ENCODE measurements at places on chromosomes 12 and 14.

DNA sequence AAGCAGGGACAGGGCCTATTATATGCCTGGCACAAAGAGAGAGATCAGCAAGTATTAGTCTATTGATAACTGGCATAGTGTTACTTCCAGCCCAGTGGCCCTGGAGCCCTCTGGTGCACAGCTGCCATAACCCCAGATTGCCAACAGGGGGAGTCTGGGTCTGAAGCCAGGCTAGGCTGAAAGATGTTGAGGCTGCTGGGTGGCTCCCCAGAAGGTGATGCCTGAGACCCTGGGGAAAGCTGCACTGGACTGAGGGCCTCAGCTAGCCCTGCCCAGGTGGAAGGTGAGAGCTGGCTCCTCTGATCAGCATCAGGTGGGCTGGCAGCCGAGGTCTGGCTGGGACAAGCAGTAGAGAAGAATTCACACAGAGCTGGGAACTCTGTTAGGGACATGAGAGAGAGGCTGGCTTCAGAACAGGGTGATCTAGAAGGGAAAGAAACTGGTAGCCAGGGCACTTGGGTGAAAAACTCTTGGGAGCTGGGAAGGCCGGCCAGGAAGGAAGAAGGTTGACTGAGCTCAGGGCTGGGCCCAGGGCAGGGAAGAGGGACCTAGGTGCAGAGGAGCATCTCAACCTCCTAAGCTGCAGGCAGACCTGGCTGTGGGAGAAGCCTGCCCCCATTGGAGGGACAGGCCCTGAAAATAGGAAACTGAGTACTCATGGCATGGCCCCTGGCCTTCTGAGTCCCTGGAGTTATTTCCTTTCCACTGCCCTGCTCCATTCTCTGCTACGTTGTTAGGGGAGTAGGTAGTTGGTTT lies 3.9 kb downstream of the GZMH start:
- DNase-seq: peak; percentile 38

GRCh38 chr14:95389471-95390011 lies 69.8 kb upstream of the CLMN start:
- no peak for DNase-seq

DNA sequence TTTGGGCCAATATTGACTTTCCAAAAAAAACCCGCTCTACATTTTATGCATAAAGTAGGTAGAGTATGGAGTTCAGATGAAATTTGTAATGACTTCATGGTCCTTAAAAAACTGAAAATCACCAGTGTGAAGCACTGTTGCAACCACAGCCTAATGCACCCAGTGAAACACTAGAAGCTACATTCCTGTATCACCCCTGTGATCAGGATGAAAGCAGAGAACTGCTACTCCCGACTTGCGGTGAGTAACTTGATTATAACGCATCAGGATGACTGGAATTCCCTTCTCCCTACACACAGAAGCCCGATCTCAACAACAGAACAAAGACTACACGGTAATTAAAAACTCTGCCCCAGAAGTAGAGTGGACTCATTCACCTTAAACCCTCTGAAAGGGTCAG lies 33.8 kb downstream of the SPTB start:
- no peak for DNase-seq

DNA sequence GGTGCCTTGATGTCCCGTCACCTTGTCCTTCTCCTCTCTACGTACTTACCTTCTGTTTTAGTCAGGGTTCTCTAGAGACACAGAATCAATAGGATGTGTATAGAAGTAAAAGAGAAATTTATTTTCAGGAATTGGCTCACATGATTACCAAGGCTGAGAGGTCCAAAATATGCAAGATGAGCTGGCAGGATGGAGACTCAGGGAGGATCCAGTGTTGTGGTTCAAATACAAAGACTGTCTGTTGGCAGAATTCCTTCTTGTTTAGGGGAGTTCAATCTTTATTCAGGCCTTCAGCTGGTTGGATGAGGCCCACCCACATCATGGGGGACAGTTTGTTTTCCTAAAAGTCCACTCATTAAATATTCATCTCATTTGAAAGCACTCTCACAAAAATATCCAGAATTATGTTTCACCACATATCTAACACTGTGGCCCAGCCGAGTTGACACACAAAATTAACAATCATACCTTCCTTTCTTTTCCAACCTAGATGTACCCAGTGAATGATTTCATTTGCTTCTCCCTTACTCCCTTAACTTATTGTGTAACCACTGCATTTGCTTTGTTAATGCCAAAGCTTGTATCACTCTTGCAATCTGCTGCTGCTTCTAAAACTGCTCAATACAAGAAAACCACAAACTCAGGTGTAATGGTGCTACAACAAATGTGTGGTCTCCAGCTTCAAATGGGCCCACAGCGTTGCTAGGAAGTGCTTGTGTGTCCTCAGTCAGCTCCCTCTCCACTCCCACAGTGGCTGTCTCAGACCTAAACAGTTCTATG lies 195.4 kb upstream of the ARHGAP5 start:
- DNase-seq: no peak

GRCh38 chr14:32074887-32075572 lies 2.1 kb upstream of the ARHGAP5 start:
- no peak for DNase-seq

DNA sequence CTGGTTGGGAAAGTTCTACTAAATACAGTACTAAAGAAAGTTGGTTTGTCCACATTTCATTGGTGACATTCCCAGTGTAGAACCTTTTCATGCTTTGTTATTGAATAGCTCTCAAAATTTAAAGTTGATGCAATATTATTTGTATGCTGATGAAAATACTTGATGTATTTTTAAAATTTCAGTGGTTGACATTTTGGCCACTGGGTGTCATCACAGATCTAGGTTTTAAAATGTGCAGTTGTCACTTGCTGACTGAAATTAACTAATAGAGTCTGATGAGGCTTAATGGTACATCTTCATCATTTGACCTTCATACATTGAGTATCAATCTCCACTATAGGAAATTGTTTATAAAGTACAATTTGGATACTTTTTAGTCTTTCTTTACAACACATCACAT lies 37.1 kb downstream of the CMAS start:
- peak; percentile 47 for DNase-seq

DNA sequence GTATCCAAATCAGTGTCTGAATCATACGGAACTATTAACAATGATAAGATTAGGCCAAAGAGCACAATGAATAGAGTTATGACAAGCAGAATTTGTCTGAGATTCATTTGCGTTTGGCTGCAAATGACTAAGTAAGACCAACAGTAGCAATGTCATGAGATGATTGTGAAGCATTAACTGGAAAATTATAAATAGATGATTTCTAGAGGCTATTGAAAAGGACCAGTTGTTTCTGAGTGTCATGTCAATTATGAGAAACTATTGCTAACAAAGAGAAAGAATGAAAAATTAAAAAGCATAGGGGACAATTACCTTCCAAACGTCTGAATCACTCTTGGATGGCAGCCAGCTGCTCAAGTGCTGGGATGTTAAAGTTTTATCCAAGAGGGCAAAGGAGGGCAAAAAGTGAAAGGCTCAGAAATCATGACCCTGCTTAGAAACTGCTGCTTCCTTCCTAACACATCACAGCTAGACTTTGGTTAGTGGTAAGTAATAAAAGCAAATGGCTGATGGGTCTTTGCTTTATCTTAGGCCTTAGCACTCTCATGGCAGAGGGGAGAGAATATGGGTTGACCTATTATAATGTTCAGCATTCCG lies 89.0 kb downstream of the AKAP6 start:
- DNase-seq: peak; percentile 83

DNA sequence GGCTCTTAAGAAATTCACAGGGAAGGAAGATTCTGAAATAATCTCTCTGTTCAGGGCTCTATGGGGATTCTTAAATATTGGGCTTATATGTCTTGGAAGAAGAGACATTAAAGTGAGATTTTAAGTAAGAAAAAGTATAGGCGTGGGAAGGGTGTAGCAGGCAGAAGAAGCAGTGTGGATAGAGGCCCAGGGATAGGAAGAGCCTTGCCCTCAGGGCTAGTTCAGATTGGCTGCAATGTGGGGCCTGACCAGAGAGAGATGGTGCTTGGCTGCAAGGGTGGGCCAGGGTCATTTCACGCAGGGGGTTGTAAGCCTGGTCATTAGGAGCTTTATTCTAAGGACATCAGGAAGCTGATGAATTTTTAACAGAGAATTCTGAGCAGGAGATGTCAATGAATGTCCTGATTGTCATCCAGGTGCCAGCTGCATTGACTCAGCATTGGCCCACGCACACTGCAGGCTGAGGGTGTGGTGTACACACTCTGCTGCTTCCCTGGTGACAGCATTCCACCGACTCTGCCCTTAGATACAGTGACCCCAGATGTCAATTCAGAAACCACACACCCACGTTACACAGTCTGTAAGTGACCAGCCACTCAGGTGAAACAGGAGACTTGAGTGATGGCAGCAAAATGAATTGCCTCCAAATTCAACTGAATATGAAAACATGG lies 582.5 kb downstream of the NRXN3 start:
- DNase-seq: no peak

DNA sequence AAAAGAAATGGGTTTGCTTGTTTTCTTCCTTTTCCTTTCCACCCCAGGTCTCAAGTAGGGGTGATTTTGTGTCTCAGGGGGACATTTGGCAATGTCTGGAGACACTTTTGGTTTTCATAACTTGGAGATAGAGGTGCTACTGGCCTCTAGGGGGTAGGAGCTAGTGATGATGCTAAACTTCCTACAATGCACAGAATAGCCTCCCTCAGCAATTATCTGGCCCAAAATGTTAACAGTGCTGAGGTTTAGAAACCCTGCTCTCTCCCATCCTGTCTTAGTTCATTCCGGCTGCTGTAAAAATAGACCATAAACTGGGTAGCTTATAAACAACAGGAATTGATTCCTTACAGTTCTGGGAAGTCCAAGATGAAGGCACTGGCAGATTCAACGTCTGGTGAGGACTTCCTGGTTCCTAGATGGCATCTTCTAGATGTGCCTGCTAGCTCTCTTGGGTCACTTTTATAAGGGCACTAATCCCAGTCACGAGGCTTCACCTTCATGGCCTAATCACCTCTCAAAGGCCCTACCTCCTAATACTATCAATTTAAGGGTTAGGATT lies 7.4 kb upstream of the GAS2L3 start:
- no peak for DNase-seq

DNA sequence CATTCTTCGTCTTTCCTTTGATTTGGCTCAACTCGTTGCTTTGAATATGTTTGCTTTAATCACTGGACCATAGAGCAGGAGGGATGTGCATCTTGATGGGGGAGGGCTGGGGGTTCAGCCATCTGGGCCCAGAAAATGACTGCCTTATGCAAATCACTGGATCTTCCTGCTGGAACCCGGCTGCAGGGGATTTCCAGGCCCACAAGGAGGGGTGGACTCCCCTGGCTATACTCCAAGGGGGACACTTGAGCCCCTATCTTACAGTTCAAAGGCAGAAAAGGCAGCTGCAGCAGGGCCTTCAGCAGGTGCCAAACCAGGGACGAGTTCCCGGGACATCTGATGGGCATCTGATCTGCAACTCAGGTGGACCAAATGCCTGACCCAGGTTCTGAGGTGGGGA lies 122.5 kb downstream of the DICER1 start:
- no peak for DNase-seq

DNA sequence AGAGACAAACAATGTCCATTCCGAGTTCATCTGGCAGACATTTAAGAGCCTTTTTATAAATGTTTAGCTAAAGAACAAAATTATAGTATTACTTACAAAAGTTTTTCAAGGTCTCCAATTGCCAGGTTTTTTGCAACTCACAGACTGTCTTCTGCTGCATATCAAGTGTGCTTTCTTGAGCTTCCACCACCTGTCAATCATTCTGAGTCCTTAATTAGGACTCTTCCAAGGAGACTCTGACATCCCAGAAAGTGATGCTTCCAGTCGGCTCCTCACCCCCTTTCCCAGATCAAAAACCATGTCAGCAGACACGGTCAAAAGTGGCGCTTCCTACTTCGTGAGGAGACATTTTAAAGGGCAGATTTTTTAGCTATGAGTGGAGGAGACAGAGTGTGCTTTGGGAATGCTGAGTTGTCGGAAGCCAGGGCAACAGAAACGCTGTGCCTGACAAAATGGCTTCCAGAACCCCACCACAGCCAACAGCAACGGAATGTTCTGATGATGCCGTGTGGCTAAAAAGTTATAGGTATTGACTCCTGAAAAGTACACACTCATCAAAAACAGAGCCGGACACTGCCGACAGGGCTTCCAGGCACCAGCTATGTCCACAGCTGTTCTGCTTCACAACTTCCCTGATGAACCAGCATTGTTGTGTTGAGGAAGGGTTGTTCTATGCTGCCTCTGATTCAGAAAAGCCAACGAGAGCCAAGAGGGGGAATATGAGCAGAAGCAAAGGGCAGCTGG lies 116.1 kb upstream of the SLC35F4 start:
- no peak for DNase-seq

DNA sequence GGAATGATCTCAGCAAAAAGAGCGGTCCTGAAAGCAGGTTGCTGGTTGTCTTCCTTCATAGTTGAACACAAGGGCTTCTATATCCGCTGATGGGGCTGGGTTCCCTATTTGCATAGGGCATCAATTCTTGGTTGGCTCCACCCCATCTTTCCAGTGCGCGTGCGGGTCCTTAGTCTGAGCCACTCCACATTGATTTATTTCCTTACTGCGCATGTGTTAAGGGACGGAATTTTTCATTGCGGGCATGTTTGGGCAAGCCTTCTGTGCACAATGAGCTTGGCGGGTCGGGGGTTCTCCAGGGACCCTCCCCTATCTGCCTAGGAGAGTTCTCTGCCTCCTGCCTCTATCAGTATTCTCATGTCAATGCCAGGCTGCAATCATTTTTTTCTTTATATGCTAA lies 21.2 kb upstream of the DLGAP5 start:
- no peak for DNase-seq

GRCh38 chr14:74155749-74156148 lies 71.0 kb downstream of the LIN52 start:
- DNase-seq: no peak

DNA sequence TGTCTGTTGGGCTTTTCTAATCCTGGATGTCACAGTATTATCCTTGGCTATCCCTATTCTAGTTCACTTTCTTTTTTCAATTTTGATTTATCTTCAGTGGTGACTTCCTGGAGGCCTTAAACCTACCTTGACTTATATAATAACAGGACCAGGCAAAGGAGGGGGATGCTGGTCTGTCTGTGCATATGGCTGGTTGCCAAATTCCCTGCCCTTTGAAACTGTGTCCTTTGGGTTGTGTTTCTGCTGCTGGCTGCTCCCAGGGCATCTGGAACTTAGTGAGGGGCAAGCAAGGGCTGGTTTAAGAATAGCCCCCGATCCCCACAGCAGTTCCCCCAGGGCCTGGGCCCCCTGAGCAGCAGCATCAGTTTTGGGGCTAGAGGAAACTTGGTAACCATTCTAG lies 96.0 kb upstream of the MAX start:
- no peak for DNase-seq

- DNase-seq: no peak
Measured at GRCh38 chr12:48972213-48972951, 847 bp upstream of the WNT10B start.

GRCh38 chr14:101879529-101880336 lies 84.6 kb upstream of the DYNC1H1 start:
- no peak for DNase-seq

- DNase-seq: no peak
Measured at GRCh38 chr14:86790408-86791364, 1202.3 kb downstream of the GALC start.

- no peak for DNase-seq
Measured at GRCh38 chr14:80762641-80763228, 178.8 kb downstream of the CEP128 start.

- no peak for DNase-seq
Measured at GRCh38 chr12:48037267-48037915, 33.1 kb upstream of the COL2A1 start.
